Fibroblast of gingiva (primary cell): ENCODE measurements at places on chromosomes 4 and X.
A peak's percentile ranks its signal among the peaks of the same experiment; 100 is the strongest.

DNA sequence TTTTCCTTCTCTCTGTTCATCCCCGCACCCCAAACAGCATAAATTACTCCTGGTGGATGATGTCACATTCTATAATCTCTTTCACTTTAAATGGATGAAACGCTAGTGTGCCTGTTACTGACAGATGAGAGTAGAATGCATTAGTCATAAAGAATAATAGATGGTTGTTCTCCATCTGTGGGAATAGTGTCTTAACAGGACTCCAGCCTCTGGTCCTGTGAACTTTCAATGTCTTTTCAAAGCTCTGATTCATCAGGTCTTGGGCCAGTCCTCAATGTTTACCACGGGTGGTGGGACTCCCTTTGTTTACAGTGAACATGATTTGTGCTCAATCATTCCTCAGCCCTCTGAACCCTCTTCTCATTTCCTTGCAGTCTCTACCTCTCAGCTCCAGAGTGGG is 182.6 kb downstream of the GABRB1 start:
- DNase-seq, result peak; percentile 14

DNA sequence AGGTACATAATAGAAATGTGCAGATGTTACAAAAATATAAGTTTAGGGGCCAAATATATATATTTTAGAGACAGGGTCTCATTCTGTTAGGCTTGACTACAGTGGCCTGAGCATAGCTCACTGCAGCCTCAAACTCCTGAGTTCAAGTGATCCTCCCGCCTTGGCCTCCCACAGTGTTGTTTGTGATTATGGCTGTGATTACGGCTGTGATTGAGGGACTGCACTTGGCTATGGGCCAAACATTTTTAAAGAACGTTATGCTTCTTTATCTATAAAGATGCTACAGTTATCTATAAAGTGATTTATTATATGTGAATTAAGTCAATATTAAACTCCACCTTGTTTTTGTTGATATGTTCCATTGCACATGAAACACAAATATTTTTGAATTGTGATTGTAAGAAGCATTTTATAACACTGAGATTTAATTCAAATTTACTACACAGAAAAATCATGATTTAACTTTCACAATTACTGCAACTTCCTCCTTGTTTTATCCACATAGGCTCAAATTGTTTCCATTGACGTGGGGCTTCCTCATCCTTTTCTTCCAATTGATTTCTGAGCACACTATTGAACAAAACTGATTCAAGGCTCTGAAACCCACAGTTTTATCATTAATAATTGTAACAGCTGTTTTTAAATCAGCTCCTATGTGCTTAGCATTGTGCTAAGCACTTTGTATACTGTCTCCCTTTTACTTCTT is 68.4 kb upstream of the BMPR1B start:
- no peak for DNase-seq

- DNase-seq, result peak; percentile 25
Measured at GRCh38 chrX:151966236-151966635, 8.2 kb downstream of the GABRE start.

- DNase-seq, result no peak
Measured at GRCh38 chrX:9533611-9534010, 68.8 kb downstream of the TBL1X start.

GRCh38 chrX:139691843-139692505 is 16.0 kb downstream of the MCF2 start:
- DNase-seq, result no peak

- peak; percentile 52 for DNase-seq
Measured at GRCh38 chr4:140359562-140360427, 13.7 kb upstream of the SCOC start.

DNA sequence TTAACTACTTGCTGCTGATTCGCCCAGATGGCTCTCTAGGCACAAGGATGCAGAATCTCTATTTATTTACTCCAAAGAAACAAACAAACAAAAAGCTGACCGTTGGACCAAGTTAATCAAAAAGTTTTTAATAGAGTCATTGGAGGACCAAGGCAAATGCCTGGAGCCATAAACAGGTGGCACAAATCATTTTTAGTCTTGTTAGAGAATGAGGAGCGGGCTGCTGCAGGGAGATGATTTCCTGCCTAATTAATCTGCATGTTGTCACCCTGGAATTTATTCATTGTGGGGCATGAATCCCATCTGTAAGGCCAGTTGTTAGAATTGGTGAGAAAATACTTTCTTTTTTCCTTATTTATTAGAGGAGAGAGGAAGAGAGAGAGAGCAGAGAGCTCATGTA is 147.4 kb upstream of the GATB start:
- no peak for DNase-seq

- DNase-seq, result peak; percentile 61
Measured at GRCh38 chr4:76984127-76984526, 34.6 kb downstream of the SEPTIN11 start.

DNA sequence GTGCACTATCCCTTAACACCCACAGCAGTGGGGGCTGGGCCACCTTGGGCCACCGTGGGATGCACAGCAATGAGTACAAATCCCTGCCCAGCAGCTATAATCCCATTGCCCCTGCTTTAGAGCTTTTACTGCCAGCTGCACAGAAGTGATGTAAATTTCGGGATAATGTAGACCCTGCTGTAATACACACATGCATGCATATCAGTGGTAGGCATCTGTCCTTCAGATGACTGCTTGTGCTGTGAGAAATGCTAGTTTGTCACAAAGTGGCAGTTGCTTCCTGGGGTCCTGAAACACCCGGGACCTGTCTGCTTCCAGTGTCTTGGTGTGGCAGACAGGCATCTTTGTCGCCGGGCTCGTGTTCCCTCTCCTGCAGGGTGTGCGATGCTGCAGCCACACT is 14.1 kb downstream of the NSG1 start:
- DNase-seq, result no peak

- DNase-seq, result no peak
Measured at GRCh38 chr4:78767350-78767749, 8.8 kb upstream of the BMP2K start.

GRCh38 chr4:86448871-86449270 is 89.0 kb upstream of the MAPK10 start:
- DNase-seq, result no peak

DNA sequence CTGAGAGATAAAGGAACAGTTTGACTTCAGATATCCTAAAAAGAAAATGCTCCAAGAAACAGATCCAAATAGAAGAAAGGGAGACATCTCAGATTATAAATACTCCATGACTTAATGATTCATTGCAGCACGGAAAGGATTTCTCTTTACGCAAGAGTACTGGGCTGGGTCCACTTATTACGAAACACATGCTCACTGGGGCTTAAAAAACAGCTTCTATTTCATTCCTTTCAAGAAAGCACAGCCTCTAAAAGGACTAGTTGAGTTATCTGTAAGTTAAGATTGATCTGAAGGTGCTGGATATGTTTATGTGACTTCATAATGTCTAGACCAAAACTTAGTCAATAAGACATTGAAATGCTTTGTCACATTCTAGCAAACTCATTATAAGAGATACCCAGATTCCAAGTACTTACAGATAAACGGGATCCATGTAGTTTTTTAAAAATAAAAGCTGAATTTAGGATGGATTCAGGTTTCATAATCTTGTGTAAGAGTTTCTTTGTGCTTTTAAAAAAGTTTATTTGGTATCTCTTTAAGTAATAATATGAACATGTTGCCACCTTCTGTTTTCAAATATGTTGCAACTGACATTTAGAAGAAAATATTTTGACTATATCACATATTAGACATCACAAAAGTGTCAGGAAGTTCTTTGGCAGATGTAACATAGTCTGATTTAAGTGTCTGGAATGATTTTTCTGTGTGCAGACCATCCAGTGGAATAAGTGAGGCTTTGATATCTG is 109.5 kb upstream of the MYOZ2 start:
- DNase-seq, result peak; percentile 94

GRCh38 chr4:105686571-105686970 is 21.9 kb downstream of the INTS12 start:
- no peak for DNase-seq

GRCh38 chr4:152185786-152186550 is 349.9 kb downstream of the FBXW7 start:
- no peak for DNase-seq

DNA sequence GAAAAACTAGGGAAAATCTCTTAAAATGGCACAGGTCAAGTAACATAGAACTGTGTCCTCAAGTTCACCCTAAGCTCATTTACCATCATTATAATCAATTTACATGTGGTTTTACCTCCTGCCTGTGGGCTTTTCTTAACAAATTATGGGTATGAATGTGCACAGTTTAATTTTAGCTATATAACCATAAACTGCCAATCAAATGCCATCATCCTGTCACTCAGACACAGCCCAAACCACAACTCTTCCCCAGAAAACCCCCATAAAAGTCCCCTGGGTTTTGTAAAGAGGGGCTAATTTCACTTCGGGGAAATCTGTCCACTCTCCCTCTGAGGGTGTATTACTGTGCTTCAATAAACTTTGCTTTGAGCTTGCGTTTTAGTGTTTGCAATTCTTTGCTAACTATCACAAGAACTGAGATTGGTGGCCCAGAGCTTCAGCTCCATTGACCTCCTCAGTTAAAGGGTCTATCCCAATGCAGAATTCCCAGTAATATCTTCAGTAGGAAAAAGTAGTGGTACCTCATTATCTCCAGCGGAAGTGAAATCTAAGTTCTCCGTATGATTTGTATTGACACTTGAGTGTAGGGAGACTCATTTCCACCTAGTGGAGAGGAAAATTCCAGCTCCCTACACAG is 394.6 kb downstream of the SPOCK3 start:
- DNase-seq, result no peak

GRCh38 chrX:136755411-136755810 is 25.3 kb downstream of the ARHGEF6 start:
- DNase-seq, result no peak

- no peak for DNase-seq
Measured at GRCh38 chr4:5661237-5661636, 47.1 kb downstream of the EVC2 start.

- DNase-seq, result no peak
Measured at GRCh38 chr4:174451718-174452296, 70.5 kb downstream of the HPGD start.

- no peak for DNase-seq
Measured at GRCh38 chr4:142077048-142077447, 440.7 kb downstream of the IL15 start.

GRCh38 chr4:19722404-19722803 is 529.3 kb upstream of the SLIT2 start:
- no peak for DNase-seq

DNA sequence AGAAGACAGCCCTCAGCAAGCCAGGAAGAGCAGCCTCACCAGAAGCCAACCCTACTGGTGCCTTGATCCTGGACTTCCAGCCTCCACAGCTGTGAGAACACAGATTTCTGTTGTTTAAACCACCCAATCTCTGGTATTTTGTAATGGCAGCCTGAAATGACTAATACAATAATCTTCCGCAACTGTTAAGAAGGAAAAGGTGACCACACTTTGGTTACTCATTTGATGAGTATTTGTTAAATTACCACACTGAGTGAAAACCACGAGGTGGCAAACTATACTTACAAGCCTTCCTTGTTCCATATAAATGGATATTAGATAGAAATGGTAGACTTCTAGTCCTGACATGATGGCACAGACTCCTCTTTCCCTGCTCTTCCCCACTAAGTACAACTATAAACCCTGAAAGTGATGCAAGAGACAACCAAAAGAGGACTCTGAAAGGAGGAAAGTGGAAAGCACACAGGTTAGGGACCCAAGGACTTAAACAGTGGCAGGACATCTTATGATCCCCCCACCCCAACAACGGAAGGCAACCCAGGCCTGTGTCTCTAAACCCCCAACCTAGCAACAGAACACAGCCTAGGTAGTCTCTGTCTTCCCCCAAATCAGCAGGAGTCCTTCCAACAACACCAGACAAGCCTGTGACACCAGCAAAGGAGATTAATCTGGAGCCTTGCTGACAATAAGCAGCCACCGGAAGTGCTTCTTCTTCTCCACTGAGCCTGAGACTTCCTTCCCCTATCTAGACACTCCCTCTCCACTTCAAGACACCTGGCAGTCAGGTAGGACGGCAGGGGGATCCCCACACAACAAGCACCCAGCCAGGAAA is 12.3 kb downstream of the ZNF182 start:
- peak; percentile 14 for DNase-seq

DNA sequence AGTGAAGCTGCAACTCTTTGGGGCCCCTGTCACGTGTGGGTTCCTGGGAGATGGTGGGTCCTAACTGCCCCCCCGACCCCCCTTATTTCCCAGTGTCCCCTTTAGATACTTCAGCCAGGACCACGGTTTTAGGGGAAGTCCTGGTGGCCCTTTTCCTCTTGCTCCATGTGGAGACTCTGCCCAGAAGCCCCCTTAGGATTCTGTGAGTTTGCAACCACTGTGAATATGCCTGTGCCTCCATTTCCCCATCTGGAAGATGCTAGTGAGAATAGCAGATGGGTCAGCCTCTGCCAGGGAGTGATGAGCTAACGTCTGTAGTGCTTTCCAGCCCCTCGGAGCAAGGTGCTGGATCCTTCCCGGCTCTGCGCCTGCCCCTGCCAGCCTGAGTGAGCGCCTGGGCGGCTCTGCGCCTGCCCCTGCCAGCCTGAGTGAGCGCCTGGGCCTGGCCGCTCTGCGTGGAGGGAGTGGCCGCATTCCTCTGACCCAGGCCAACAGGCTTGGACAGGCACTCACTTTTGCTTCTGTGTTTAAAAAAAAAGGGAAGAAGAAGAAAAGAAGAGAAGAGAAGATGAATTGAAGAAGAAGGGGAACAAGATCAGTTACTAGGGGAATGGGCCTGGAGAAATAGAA is 6.7 kb upstream of the CITED1 start:
- DNase-seq, result no peak

- DNase-seq, result no peak
Measured at GRCh38 chrX:9683350-9683749, 82.3 kb downstream of the GPR143 start.

DNA sequence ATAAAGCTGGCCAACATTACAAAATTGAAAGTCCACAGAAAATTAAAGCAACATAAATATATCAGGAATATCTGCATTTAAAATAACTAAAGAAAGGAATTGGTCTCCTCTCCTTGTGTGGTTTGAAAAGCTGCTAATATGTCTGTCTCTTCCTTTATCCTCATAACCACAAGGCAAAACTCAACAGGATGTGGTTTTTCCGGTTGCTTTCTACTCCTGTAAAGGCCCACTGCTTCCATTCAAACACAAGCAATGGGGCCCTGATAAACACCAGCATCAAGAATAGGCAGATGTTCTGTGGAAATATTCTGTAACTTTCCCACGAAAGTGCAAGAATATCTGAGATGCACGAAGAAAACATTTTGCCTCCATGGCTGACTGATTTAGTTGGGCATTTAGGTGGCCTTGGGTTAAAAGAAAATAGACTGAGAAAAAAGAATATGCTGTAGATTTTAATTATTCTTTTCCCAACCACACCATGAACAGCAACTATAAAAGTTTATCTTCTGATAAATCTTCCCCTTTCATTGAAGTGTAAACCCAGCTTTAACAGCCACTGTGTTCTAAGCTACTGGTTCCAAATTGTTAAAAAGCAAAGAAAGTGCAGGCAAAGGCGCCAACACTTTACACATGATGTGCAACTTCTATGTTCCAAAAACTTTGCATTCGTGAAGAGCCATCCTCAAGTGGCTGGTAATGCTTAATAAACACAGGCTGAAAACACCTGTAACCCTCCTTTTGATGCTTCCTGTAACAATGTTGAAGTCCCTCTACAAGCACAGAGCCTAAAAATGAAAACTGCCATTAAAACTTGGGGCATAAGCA is 50.5 kb upstream of the NDST3 start:
- no peak for DNase-seq
